Stimulated activated CD8-positive, alpha-beta memory T cell treated with anti-CD3 and anti-CD28 coated beads, Interleukin-7, amount 100 ng/mL, for 4 hours (primary cell): ENCODE measurements at places on chromosomes 6 and 20.

- no peak for DNase-seq
These were observed 305.0 kb downstream of the BCKDHB start for GRCh38 chr6:80411486-80411885.

GRCh38 chr20:18066421-18067333 lies 9.0 kb upstream of the OVOL2 start:
- no peak for DNase-seq

DNA sequence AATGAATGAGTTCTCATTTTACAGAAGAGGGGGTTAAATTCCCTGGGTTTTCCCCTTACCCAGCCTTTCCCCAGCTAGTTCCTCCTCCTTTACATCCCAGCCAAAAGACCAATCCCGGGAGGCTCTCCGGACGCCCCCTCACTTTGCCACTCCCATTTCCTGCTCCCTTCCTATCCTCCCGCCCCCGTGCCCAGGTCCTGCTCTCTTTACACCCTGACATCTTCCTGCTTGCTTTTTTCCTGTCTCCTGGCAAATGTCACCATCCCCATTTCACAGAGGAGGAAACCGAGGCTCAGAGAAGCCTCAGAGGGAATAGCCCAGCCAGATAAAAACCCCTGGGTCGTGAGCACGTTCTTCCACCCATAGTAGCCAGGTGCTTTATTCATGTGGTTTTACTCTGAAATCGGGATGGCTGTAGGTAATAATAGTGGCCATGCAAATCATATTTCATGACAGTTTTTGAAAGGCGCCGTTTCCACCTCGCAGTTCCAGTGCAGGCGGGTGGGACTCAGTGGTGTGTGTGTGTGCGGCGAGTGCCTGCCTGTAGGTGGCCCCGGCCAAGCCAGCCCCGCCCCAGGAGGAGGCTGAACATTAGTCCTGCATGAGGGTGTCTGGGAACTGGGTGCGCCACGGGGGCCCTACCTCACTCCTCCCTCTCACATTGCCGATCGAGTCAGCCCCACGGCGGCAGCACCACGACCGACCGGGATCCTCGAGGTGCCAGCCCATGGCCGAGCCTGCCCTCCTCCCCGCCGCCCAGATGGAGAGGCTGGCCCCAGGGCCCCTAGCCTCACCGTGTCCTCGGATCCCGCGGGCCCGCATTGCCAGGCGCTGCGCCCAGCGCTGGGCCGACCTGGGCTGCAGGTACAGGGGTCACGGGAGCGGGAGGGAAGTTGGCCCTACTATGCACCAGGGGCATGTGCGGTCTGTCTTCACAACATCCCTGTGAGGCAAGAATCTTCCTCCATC lies at the start of gene ARHGAP40:
TSS of gene ARHGAP40 (plus strand) at position 594 of the 969 bp plus-strand sequence.
- DNase-seq: no peak

DNA sequence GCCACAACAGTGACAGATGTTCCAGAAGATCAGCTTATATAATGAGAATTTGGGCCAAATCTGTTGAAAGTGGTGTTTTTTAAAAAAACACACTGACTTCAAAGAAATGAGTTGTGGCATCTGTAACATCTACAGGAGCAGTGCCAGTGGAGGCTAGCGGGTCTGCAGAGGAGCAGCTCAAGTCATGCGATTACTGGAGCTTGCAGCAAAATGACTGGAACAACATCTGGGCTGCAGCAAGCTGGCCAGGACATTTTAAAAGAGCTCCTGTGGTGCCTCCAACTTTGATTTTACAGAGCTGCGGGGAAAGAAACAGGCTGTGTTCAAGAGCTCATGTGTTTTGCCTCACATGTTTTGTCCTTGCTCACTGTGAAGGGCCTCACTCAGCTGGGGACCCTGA lies 57.2 kb downstream of the TBX18 start:
- no peak for DNase-seq

GRCh38 chr20:6169251-6169650 lies 46.4 kb upstream of the FERMT1 start:
- no peak for DNase-seq

GRCh38 chr6:21123507-21124436 lies 469.8 kb upstream of the SOX4 start:
- no peak for DNase-seq

DNA sequence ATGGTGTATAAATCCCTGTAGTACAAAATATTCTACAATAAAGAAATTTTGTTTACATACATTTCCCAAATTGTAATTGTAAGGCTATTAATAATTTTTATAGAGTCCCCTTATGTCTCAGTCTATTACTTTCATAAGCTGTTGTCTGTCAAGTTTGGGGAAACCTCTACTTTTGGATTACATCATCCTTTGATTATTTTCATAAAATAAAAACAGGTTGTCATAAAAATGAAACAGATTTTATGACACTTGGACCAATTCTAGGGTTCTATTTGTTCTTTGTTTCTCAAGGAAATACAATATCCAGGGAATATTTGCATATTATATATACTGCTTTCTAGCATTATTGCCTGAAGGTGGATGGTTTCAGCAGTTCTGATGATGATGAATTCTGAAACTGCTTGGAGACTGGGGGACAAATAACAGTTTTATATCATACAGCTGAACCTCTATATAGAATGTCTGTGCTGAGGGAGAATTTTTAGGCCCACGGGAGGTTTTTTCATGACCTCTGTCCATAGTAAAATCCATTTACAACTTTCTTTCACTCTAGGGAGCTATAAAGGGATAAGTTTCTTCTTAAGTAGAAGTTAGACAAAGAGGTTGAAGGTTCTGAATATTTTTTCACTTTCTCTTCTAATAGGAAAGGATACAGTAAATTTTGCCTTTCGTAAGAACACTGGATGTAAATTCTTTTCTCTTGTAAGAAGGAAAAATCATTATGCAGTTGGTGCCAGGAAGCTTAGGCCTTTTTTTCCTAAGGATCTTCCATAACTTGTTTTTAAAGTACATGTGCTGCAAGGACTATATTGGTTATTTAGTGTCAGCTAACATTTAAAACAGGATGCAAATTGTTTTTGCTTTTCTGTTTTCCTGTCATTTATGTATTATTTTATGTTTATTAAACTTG lies 58.0 kb downstream of the CD2AP start:
- DNase-seq: no peak

- no peak for DNase-seq
These were observed 266.1 kb upstream of the PTCHD4 start for GRCh38 chr6:48377115-48377514.

DNA sequence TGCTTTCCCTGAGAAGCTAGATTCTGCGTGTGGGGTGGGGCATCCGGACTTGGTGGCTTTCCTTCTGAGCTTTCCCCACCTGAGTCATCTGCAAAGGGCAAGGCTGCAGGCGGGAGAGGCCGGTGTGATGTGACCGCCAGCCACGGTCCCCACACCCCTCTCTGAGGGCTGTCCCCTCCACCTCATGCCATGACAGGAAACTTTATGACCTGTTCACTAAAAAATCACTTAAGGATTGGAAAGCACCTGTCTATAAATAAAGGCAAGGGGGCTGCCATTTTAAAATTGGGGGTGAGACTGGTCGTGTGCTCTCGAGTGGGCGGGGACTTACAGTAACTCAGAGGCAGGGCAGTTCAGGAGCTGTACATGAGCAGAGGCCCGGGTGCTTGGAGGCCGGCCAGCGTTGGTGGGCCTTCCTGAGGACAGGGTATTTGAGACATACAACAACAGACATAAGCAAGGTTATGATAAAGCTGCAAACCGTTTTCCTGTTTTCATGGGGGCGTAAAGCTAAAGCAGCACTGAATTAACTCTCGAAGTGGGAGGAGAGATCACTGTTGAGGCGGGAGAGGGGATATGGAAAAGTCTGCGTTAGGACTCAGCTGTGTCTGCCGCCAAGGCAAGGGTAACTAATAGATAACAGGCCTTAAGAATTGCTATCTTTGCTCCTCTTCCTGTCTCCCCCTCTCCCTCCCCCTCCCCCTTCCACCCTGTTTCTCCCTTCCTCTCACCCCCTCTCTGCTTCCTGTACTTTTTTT lies 16.1 kb upstream of the SERPINB1 start:
- DNase-seq: peak; percentile 76

DNA sequence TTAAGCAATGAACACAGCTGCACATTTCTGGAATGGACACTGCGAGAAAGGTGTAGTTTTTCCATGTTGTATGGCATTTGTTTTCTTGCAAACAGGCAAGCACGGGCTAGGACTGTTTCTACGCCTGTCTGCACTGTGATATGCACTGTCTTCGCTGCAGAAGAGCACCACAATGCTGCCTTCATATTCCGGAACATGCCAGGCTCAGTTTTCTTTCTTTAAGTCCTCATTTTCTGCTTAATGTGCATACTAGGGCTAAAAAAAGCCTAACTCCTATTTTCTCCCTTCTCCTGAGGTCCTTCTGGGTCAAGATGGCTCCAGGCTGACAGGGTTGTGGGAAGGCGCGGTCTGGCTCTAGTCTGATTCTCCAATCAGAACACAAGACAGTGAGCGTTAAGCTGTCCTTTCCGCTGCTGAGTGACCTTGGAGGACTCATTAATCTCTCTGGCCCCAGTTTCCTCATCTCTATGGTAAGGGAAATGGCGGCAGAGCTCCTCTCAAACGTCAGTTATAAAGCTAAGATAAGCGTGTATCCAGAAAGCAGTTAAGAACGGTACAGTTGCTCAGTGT lies 379.9 kb downstream of the C6orf118 start:
- no peak for DNase-seq

GRCh38 chr6:34602318-34603111 lies 46.4 kb upstream of the SPDEF start:
- no peak for DNase-seq

GRCh38 chr6:141203902-141204575 lies 928.7 kb upstream of the GJE1 start:
- DNase-seq: no peak

DNA sequence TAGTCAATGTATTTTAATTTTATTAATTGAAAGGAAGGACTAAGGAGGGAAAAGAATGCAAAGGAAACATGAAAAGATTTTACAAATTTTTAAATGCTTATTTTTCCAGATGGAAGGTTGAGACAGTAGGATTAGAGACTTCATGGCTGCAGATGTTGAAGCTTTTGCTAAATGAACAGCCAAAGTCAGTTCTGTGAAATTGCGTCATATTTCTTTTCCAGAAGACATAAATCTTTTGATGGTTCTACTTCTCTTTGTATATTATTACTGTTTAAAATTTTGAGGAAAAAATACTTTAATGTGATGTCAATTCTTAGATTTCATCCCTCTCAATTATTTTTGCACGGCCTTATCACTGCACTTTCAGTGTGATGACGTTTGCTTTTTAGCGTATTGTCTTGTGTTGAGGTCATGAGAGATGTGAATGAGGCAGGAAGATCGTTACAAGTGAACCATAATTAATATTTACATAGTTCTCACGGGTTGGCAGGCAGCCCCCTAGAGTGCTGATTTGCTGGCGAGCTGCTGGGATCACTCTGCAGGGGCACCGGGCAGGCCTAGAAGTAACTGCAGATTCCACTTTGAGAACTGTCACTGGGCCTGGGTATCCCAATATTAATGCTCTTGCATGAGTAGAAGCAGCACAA lies 158.1 kb downstream of the TBXT start:
- DNase-seq: no peak

DNA sequence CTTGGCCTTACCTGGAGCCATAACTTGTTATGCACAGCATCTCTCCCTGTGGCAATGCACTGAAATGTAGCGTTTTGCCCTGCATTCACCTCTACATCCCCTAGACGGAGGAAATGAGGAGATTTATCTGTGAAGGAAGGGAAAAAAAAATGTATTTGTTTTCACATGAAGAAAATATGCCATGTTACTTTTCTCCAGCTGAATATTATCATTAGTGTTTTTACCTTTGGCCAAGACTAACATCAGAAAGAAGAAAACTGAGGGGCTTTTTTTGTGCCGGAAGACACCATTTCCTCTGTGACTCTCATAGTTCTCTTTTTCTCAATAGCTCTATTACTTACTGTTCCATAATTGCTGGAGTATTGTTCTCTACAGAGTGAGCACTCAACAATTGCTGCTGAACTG lies 280.4 kb downstream of the PTPRK start:
- no peak for DNase-seq
